ENCODE measurements at places on chromosomes 2 and 18.

DNA sequence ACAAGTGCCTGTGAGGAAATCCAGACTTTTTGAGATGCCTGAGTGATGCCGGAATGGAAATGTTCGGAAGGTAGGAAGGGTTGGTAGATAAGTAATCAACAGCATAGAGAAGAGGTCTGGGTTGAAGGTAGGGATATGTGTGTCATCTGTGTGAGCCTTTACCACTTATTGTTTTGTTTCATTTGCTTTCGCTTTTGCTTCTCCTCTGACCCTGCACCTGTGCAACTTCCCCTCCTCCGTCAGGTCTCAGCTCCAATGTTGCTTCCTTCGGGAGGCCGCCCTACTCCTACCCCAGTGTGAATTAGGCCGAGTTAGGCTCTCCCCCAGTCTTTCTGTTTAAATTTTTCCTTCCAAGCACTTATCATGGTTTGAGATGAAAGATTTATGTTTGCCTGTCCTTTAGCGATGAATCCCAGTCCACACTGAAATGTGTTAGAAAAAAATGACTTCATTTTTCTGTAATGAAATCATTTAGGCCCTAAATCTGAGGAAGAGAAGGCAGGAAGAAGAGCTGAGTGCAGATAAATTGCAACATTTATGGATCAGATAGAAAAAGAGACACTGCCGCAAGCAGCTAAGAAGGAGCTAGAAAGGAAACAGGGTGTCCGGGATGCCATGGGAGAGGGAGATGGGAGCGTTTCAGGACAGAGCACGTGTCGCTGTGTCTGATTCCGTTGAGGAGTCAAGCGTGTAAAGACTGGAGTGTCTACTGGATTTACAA is 139.6 kb upstream of the PELI1 start:
- DNase-seq = no peak

GRCh38 chr18:33404244-33404873 is 36.2 kb downstream of the CCDC178 start:
- no peak for DNase-seq

- DNase-seq = no peak
These were observed 500.4 kb downstream of the GALR1 start for GRCh38 chr18:77750006-77750405.

DNA sequence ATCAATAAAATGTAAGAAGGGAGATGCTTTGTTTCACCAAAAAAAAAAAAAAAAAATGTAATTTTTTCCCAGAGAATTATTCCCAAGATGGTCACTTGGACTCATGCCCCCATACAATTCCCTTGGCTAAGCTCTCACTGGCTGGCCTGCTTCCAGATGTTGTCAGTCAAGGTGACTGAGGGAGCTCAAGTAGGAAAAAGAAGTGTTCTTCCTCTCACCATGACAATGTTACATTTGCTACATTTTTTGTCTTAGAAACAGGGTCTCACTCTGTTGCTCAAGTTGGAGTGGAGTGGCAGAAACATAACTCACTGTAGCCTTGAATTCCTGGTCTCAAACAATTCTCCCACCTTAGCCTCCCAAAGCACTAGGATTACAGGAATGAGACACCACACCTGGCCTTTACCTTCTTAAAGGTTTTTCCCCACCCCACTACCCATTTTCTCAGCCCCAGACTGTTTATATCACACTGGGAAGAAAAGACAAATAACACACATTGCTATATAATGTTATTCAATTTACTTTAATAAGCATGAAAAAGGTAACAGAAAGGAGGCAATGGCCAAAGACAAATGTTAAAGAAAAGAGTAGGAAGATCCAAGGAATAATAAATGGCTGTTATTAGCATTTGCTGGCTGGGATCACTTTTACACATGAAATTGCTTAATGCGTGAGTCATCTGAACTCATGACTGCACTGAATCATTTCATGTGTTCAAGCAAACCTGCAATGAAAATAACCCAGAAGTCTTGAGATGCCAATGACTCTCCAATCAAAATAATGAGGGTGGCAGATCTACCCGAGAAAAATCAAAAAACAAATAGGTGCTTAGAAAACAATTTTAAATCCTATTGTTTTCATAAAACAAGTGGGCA is 45.2 kb downstream of the ACVR1 start:
- DNase-seq = peak; percentile 86

DNA sequence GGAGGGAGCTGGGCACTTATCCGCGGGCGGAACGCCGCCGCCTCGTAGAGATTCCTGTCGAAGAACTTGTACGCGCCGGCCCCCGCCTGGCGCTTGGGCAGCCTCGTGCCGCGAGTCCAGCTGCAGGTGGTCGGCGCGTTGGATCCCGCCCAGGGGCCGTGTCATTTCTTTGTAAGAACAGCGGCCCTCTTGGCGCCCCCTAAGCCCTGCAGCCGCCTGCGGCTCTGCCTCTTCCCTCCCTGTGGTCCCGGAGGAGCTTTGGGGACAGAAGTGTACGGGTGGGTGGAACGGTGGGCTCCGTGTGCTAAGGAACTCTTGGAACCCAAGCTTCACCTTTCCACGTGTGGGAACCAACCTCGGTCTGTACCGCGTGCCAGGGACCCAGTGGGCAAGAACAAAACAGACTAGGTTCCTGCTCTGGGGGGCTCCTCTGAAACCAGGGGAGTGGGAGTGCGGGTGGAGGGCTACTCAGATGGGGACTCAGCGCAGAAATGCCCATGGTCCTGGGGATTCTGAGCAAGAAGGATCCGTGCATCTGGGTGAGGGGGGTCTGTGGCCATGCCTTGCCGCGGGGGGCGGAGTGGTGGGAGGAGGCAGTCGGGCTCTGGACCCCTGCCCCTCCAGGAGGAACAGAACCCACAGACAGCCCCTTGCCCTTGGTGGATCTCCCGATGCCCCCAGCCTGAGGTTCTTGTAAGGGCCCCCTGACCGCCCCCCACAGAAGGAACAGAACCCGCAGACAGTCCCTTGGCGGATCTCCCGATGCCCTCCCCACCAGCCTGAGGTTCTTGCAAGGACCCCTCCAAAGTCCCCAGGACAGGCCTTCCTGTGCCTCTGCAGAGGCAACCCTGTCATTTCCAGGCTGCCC is 1.5 kb downstream of the GPC1 start:
- DNase-seq = peak; percentile 56

Data from myocyte (in vitro differentiated cells).